ENCODE measurements at places on chromosomes 5 and 9.

GRCh38 chr9:77495834-77496671 is 152.1 kb downstream of the GNA14 start:
- DNase-seq = no peak

DNA sequence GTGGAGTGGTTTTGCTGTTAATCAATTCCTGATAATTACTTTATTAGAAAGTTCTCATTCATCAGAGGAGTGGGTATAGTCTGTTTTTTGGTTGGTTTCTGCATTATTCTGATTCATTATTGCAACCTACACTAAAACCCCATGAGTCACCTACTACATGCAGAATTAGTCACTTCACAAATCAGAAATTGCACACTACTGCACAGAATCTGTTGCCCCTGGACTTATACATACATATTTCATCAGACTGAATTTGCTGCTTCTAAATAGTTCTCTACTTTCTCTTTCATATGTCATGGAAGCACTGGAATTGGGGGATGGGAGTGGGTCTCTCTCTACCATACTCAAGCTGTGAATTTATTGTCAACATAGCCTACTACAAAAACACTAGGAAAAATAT is 585.1 kb downstream of the DNAH5 start:
- DNase-seq = no peak

DNA sequence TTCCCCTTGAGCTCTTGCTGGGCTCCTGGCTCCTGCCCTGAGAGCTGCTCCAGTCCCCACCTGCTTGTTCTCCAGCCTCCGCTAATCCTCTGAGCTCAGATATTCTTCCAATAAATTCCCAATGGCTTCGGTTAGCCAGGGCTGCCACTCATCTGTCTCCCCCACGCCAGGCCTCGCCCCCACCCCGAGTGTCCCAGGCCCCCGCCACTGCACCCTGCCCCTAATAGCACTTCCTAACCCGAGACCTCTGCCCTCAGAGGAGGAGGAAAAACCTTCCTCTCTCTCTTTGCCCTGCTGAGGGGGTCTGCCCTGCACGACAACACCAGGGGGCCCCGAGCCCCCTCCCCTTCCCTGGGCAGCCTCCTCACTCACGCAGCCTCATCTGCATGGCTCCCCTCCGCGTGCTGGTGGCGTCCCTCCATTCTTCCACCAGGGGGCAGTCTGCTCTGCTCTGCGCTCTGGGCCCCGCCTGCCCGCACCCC is 5.4 kb upstream of the LCN15 start:
- DNase-seq = no peak

- DNase-seq = no peak
These were observed 143.2 kb downstream of the BOD1 start for GRCh38 chr5:173473288-173473687.

- no peak for DNase-seq
These were observed 99.1 kb downstream of the COL23A1 start for GRCh38 chr5:178490935-178491652.

DNA sequence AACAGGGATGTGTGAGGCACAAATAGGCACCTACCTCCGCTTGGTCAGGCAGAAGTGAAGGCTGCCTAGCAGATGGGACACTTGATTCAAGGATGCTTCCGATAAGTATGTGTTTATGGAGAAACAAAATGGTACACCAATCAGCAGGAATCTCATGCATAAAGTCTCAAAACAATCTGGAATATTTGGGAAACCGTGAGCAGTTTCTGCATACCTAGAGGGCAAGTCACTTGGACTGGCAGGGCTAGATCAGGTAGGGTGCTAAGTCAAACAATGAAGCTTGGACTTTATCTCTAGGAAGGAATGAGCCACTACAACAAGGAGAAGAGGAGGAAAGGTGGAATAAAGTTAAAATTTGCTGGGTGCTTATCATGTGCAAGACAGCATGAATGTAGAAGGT is 5.5 kb downstream of the EPB41L4A start:
- DNase-seq = no peak

GRCh38 chr9:129895376-129896268 is 60.4 kb downstream of the USP20 start:
- no peak for DNase-seq

GRCh38 chr5:100841358-100842076 is 61.6 kb downstream of the ST8SIA4 start:
- DNase-seq = no peak

DNA sequence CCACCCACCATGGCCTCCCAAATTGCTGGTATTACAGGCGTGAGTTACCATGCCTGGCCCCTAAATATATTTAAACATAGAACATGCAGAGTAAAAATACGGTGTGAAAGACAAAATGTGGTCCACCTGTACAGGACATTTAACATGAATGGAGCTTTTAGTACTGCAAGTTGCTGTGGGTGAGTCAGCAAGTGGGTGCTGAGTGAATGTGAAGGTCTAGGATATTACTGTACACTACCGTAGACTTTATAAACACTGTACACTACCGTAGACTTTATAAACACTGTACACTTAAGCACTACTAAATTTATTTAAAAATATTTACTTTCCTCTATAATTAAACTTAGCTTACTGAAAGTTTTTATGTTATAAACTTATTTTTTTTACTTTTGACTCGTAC is 317.8 kb downstream of the PRDM9 start:
- no peak for DNase-seq

- DNase-seq = no peak
These were observed 65.2 kb downstream of the ZSWIM6 start for GRCh38 chr5:61397238-61397637.

All from stomach (tissue), 19 donors.